ENCODE measurements at places on chromosomes 2 and 18.

DNA sequence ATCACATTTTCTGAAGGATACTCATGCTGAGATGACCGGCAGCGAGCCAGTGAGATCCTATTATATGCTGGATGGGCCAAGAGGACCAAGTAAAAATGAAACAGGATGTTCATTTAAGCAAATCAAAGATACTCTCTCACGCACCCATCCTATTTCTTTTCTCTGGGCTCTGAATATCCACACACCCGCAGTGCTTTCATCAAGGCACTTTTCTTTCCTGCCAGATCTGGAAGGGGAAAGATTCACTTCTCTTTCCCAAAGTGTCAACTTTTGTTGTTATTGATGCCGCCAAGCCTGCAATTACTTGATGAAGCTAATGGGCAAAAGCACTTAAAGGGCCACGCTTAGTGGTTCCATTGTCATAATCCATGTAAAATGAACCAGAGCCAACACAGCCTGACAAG is 191.9 kb upstream of the CHAC2 start:
- no peak for DNase-seq

DNA sequence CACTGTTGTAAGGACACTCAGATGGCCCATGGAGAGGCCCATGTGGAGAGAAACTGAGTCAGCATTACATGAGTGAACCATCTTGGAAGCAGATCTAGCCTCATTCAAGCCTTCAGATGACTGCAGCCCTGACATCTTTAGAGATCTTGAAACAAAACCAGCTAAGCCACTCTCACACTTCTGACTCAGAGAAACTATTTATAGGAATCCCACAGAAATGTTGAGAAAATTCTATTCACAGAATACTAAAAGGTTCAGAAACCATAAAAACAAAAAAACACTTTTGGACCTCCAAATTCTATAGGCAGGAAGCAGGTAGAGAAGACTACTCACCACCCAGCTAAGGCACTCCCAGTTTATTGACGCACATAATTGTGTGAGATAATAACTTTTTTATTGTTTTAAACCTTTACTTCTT is 8.7 kb downstream of the TMEM169 start:
- no peak for DNase-seq

- DNase-seq, result no peak
These were observed 63.8 kb upstream of the BZW1 start for GRCh38 chr2:200747668-200748618.

GRCh38 chr18:44343570-44343969 is 337.1 kb upstream of the SETBP1 start:
- DNase-seq, result no peak

- no peak for DNase-seq
These were observed 204.8 kb upstream of the GALNT5 start for GRCh38 chr2:157052685-157053224.

DNA sequence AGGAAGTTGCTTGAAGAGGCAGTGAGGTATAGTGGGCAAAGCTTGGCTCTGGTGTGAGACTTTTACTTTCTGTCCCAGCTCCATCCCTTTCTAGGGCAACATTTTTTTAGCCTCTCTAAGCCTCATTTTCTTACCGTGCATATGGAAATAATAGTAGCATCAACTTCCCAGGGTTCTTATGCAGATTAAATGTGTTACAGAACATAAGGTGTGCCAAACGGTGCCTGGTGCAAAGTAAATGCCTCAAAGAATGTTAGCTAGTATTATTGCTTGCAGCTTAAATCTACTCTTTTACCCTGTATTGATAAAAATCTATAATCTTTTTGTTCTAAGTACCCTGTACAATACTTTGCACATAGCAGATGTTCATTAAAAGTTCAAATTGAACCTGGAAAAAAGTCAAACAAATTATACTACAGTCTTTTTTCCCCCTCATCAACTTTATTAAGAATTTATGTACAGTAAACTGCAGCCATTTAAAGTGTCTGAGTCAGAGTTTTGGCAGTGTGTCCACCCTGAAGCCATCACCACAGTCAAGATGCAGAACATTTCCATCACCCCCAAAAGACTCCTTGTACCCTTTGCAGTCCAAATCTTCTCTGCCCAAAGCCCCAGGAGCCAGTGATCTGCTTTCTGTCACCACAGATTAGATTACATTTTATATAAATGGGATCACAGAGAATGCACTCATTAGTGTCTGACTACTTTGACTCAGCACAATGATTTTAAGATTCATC is 10.6 kb downstream of the MAPRE2 start:
- no peak for DNase-seq

- no peak for DNase-seq
These were observed 209.7 kb upstream of the COPS8 start for GRCh38 chr2:236875906-236876505.

DNA sequence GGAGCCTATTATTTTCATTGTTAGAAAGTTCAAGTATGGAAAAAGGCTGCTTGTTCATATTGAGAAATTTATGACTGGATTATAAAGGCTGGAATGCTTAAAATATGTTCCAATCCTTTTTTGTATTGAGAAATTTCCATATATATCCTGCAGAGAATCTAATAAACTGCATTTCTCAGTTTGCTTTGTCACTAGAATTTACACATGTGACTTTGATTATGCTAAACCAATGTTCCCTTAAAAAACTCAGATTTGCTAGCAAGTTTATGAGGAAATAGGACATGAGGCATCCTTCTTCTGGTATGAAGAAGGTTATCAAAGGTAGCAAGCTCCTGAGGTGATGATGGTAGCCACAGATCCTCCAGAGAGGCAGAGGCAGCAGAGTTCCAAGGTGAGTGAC is 29.2 kb upstream of the DSEL start:
- DNase-seq, result no peak

- no peak for DNase-seq
These were observed 37.7 kb downstream of the SPC25 start for GRCh38 chr2:168852481-168852880.

DNA sequence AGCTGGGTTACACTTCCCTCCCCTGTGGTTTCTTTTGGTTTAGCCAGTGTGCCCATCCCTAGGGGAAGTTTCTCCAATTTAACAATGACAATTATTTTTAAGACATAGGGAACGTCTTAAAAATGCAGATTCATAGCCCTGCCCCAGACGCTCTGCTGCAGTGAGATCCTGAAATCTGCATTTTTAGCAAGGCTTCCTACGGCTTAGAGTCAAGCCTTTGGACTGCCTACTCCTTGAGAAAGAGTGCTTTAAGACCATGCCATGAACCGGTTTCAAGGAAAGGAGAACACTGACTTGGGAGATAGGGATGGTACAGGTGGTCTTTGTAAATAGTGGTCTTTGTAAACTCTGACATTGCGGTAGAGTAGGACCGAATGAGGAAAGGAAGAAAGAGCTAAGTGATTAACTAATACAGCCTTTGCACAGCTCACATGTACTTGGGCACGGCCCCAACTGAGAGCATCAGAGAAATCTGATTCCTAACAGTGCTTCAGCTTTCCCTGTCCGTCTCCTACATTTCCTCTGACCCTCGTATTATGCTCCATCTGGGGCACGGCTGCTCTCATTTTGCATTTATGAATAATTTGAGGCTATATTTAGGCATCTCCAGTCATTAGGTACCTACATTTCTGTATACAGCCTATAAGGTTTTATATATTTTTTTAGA is 217.6 kb upstream of the TANK start:
- DNase-seq, result no peak

DNA sequence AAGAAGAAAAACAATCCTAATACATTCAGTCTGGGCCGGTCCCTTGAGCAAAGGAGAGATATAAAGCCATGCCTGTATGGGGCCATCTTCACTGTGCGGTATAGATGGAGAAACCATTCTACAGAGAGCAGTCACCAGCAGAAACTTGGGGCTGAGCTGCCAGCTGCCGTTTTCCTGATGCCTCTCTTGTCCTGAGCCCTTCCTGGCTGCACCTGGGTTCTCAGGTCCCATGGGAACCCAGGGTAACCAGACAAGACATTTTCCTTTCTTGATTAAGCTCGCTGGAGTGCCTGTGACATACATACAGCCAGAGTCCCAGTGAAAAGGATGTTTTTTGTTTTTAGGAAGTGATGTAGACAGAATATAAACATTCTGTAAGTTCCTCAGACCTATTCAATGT is 5.3 kb upstream of the METTL21A start:
- no peak for DNase-seq

GRCh38 chr2:235493775-235494715 is at the start of gene AGAP1:
Gene AGAP1, plus strand, starts transcription at chr2:235494043.
- peak; percentile 73 for DNase-seq

GRCh38 chr2:10978090-10978670 is 66.4 kb downstream of the KCNF1 start:
- DNase-seq, result no peak

DNA sequence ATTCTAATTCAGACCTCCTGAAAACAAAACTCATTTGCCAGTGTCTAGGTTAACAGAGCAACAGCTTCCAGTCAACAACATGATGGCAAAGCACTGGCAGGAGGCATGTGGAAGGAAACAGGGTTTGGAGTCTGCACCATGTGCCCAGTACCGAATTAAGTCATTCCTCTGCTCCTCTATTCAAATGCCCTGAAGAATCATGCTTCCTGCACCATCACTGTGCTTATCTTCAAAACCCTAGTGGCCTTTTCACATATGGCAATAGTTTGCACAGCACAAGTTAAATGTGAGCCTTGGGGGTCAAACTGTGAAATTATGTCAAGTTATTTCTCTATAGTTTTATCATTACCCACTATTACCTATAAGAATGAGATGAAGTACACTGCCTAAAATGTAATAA is 75.4 kb upstream of the GRB14 start:
- peak; percentile 30 for DNase-seq

GRCh38 chr2:33093283-33093993 is 146.7 kb downstream of the LTBP1 start:
- no peak for DNase-seq

GRCh38 chr18:43578706-43579105 is 301.4 kb upstream of the SYT4 start:
- DNase-seq, result no peak

- DNase-seq, result no peak
These were observed 70.0 kb downstream of the CRACDL start for GRCh38 chr2:98866033-98866432.

DNA sequence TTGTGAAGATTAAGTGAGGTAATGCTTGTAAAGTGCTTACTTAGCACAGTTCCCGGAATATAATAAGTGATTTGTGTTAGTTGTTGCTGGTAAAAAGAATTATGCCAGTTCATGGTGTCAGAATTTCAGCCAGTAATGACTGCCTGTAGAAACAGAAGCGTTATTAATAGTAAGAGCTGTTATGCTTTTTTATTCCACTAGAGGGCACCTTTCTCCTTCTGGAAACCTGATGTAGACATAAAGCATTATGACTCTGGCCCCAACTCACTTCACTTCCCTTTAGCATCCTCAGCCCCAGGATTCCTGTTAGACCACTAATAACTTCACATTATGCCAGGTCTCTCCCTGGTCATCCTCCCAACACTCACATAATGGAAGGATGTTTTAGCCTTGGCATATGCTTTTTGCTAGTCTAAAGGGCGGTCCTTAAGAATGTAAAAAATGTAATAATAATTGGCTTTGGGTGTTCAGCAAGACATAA is 34.9 kb downstream of the C18orf54 start:
- peak; percentile 89 for DNase-seq

GRCh38 chr2:196487417-196487816 is 152.1 kb upstream of the CCDC150 start:
- DNase-seq, result no peak

GRCh38 chr2:7281231-7282201 is 364.3 kb downstream of the RNF144A start:
- DNase-seq, result no peak

DNA sequence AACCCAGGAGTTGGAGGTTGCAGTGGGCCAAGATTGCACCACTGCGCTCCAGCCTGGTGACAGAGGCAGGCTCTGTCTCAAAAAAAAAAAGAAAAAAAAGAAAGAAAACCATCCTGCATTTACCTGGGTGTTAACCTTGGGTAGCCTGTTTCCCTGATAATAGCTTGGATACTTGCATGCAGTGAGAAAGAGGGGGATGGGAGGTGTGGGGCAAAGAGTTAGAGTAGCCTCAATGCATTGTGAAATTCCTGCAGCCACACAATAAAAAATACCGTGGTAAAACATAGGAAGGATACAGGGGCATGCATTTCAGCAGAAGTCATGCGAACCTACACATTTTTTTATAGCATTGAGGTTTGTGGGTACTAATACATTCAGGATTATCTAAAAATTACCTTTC is 76.6 kb upstream of the ZNF516 start:
- no peak for DNase-seq

GRCh38 chr2:123597988-123598387 is 427.1 kb upstream of the CNTNAP5 start:
- no peak for DNase-seq

GRCh38 chr2:199946836-199947235 is 8.5 kb downstream of the TYW5 start:
- no peak for DNase-seq

DNA sequence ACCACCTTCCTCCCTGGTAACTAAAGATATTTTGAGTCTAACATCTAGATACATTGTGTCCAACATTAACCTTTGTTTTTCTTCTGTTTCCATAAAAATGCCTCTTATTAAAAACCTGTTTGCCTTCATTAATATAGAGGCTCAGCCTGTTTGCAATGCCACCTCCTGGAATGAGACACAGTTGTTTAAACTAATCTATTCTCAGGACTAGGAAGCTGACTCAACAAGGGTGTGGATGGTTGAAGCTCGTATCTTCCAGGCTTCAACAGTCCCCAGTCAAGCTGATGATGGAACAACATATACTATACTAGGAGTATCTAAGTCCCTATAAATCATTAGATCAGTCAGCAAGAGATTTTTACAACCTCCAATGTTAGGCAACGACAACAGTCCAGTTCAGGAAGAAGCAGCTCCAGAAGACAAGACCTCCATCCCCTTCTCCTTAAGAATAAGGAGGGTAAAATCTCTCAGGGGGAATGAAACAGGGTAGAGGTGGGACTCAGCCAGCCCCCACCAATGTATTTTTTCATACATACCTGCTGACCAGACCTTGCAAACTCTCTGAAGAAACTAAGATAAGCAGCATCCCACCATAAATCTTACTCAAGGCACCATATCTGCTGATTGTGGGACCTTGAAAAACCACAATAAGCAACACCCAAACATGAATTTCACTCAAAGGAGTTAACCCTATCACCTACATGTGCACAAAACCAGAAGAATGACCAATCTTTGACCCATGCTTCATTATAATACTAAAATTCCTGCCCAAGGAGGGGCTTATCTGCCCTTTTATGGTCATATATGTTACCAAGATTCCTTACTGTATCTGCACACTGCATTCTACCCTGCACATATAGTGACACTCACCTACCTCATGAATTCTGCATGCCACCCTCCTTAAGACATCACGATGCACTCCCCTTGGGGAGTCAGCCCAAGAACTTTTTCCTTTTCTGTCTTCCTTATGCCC is 21.4 kb downstream of the ZNF24 start:
- DNase-seq, result peak; percentile 17

DNA sequence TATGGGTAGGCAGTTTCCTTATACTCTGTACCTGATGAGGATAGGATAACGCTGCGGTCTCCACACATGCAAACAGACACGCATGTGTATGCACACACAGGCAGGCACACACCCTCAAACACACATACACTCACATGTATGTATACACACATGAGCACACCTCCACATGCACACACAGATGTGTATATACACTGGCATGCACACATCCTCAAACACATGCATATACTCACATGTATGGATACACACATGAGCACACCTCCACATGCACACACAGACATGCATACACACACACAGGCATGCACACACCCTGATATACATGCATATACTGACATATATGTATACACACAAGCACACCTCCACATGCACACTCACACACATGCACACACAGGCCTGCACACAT is 267.8 kb upstream of the HDAC4 start:
- no peak for DNase-seq

- DNase-seq, result peak; percentile 43
These were observed 72.5 kb downstream of the GPR39 start for GRCh38 chr2:132489150-132489549.

- DNase-seq, result no peak
These were observed 46.8 kb upstream of the PLB1 start for GRCh38 chr2:28449126-28449487.
